ENCODE measurements at places on chromosomes 5 and 9. TPM values are rescaled to one million over a fixed set of nuclear protein-coding genes. Genes with fewer than 3 reads are reported as not detected.

Gene PTTG1
- 152 TPM for total RNA-seq

Gene LCP2
- not detected for total RNA-seq

Gene HAPLN1
- total RNA-seq = 29.7 TPM

Gene THOC3
- total RNA-seq = 32.0 TPM

Gene HMHB1
- not detected for total RNA-seq

All from aortic smooth muscle cell (primary cell).